ENCODE measurements at places on chromosomes 2 and 18.

GRCh38 chr2:241632478-241633325 lies 4.3 kb downstream of the THAP4 start:
- DNase-seq = no peak

- no peak for DNase-seq
Measured at GRCh38 chr2:57549642-57550102, 496.9 kb upstream of the VRK2 start.

GRCh38 chr2:215917953-215918620 lies 95.3 kb downstream of the MREG start:
- no peak for DNase-seq

DNA sequence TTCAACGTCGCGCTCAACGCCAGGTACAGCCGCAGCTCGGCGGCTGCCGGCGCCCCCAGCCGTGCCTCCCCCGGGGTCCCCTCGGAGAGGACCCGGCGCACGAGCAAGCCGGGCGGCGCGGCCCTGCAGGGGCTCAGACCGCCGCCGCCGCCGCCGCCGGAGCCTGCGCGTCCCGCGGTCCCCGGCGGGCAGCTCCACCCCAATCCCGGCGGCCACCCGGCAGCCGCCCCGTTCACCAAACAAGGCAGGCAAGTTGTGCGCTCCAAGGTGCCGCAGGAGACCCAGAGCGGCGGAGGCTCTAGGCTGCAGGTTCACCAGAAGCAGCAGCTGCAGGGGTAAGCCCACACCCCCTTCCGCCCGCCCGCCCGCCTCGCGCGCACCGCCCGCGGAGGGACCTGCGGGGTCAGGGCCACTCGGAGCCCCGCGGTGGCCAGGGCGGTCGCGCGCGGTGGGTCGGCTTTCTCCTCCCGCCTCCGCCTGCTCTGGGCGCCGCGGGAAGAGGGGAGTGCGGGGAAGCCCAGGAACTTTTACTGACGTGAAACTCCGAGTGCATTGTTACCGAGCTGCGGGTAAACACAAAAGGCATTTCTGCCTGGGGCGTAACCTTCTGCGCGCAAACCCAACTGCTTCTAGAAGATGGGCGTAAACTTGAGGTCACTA lies 861 bp downstream of the LTBP1 start:
- peak; percentile 82 for DNase-seq

DNA sequence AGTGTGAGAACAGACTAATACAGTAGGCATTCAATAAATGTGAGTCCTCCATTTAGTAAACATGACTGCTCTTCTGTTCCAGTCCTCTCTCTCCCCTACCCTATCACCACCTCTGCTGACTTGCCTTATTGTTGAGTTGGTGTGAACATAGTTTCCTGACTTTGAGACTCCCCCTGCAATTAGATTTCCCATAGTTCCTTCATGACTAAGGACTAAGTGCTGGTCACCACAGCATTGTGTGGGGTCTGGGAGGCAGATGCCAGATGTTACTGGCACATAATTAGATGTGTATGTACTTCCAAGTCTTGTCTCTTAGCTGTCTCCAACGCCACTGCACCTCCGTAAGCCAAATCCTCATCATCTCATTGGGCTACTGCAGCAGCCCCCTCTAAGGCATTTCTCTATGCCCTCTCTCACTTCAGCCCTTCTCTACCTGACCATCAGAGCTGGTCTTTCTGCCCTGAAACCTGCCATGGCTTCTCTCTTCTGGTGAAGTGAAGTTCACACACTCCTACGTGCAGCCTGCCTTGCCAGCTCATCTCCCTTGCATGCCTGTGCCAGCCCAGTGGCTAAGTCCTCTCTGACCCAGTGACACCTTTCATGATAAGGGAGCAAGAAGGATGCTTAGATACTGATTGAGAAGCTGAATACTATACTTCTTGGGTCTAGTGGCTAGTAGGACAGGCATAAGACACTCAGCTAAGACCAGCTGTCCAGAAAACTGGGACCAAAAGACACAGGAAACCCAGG lies 81.6 kb upstream of the ALPP start:
- DNase-seq = no peak

Measured in heart left ventricle (tissue), 16 donors.